ENCODE measurements at places on chromosomes 2 and 18.

- no peak for DNase-seq
Observed at GRCh38 chr2:42492691-42493467, 903 bp downstream of the KCNG3 start.

DNA sequence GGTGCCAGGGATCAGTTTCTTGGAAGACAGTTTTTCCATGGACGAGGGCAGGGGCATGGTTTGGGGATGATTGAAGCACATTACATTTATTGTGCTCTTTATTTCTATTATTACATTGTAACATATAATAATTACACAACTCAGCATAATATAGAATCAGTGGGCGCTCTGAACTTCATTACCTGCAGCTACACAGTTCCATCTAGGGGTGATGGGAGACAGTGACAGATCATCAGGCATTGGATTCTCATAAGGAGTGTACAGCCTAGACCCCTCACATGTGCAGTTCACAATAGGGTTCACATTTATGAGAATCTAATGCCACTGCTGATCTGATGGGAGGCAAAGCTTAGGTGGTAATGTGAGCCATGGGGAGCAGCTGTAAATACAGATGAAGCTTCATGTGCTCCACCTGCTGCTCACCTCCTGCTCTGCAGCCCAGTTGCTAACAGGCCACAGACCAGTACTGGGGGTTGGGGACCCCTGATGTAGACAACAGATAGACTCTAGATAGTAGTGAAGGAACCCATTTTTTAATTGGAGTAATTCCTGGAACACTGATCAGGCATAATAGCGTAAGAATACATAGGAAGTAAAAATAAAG, 41.5 kb upstream of the MC4R start:
- no peak for DNase-seq

DNA sequence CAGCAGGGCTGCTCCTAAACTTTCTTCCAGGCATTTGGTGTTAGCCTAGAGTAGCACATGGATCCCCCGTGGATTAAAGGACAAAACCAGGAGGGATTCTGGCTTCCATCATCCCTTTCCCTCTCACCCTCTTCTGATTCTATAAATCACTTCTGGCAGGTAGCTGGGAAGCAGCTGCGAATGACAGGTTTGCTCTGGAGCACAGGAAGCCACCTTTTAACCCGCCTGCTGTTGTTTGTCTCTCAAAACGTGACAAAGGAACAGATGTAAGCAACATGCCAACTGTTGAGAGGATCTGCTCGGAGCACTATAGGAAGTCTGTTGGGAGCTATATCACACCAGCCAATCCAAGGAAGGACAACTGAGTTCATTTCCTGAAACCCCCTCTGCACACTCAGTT, 101.9 kb downstream of the ACTR2 start:
- DNase-seq = no peak

DNA sequence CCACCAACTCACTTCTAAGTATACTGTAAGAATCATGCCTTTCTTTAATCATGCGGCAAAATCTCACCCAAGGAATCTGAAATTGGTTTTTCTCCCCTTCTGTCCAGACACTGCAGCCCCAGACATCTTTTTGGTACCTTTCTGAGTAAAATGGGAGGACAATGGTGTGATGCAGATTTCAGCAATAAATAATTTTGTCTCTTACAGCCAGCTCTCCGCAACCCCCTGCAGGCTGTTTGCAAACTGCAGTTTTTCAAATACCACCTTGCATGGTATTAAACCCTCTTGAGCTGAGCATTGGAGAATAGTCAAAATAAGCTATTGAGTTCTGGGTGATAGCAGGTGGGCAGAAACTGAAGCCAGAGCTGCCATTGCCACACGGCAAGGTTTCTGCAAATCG, 32.2 kb downstream of the GPR39 start:
- no peak for DNase-seq

DNA sequence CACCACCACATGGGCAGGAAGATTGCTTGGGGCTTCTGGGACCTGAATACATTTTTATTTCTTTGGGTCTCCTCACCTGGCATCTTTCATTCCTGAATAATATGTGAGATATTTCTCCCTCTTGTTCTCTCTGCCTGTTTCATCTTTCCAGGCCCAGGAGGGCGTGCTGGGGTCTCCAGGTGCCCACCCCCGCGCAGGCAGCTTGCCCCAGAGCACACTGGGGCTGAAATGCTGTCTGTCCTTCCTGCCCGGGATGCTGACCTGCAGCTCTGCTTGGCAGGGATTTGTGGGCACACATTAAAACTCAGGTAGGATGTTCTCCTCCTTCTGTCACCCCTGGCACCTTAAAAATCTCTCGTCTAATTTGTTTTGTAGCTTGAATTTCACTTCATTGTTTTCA, 39.7 kb upstream of the TEX51 start:
- no peak for DNase-seq

DNA sequence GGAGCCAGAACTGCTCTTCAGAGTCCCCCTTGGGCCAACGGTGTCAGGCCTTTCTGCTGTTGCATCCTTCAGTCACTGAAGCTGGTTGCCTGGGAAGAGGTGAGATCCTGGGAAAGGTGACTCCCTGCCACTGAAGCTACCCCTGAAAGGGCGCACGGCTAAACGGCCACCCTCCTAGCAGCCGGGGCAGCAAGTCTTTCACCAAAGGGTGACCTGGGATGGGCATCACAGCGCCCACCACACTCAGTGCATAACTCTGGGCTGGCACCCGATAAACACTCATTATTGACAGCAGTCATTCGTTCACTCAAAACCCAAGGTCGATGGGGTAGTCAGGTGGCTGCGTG, 26.5 kb upstream of the FOSL2 start:
- no peak for DNase-seq

- no peak for DNase-seq
Observed at GRCh38 chr2:212979799-212980198, 171.6 kb downstream of the IKZF2 start.

DNA sequence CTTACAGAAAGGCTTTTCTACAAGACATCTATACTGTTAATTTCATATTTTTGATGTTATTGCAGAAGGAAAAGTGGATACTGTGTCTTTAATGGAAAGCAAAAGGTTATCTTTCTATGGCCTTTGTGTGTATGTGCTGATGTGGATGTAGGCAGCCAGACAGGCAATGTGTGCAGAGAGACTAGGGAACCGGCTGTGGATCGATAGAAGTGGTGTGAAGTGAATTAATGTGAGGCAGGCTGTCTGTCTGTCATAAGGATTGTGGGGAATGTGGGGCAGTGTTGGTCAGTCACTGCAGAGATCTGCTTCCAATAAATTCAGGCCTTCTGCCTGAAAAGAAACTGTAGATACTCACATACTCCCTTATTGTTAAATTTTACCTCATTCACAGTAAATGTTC, 156.7 kb downstream of the WDR7 start:
- no peak for DNase-seq

DNA sequence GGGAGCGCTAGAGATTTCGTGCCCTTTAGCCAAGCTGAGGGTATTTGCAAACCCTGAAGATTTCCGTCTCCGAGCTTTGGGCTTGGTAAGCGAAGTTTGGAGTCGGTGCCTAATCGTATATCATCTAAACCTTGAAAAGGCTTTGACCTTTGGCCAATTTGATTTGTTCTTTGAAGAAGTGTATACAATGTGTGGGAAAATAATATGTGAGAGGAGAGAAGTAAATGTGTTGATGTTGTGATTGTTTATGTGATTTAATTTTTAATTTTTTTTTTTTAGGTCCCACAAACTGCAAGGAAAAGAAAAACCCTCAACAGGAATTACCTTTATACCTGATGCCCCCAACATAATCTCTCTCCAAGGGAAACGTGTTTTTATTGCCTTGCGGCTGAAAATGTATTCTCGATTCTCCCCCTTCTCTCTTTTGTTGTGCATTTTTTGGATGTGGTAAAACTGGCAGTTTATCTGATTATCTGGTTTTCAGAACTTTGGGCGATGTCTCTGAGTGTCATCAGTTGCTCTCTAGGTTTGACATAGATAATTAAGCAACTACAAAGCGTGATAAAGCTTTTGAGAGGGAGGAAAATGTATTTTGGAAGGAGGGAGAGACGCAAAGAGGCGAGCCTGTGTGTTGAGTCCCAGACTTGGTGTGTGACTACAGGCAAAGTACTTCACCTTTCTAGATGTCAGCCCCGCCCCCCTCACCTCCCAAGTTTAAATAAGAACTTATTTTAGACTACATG, 912 bp upstream of the FBXO11 start:
- no peak for DNase-seq

DNA sequence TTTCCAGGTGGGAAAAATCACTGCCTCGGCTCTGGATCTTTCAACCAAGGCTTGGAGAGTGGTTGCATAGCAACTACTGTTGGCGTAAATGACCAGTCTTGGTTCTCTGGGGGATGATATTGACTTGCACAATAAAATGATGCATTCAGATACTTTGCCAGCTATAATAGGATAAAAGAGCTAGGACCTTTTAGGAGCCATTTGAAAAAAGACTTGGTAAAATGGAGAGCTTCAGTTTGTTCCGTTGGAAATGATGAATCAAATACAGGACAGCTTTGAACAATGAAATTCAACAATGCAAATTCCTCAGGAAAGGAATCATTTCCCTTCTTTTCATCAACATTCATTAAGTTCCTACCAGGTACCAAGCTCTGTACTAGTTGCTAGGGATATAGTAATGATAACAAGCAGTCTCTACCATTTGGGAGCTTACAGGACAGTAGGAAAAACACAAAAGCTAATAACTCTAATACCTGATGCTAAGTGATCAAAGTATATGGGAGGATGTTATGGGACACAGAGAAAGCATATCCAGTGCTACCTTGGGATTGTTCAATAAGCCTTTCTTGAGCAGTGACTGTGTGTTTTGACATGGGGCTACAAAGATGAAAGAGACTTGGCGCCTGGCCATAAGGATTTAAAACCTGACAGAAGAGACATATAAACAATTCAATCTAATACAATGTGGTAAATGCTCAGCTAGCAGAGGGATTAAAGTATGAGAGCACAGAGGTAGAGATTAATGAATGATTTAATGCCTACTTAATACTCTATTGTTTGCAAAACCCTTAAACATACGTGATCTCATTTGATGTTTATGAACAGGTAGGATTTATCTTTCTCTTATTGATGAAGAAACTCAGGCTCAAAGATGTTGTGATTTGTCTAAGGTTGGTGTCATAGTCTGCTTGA, 110.7 kb downstream of the QPCT start:
- no peak for DNase-seq

- no peak for DNase-seq
Observed at GRCh38 chr2:16568998-16569784, 96.4 kb downstream of the CYRIA start.

DNA sequence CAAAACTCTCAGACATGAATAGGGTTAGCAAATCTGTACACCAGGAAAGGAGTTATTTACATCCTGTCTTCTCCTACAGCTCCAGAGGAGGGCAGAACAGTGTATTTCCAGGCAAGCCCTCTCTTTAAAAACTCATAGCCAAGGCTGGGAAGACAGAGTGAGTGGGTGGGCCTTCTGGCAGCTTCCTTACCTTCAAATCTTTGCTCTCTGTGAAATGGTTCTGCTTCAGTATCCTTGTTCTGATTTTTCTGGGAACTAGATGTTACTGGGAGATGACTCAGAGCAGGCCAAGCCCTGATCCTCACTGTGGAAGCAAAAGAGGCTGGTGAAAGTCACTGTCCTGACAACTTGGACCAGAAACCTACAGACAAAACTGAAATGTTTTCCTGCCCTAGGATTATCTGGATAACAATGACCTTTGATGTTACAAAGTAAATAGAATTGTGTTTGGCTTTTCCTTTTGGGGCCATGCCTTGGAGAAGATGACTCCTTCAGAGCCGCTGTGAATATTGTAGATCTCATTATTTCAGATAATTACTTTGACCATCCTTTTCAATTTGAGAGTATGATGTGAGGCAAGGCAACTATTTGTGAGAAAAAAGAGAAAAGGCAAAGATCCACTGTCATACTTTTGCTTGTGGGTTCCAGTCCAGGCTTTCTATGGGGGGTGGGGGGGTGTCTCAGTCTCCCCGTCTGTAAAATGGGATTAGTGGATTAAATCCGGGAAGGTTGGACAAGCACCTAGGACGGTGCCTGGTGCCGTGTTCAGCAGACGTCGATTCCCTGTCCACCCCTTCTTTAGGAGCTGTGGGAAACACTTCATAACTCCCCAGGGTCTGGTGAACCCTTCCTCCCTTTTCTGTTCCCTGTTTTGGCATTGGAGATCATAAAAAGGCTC, 644 bp upstream of the QPCT start:
- no peak for DNase-seq

GRCh38 chr2:28339516-28340175, 53.0 kb upstream of the FOSL2 start:
- DNase-seq = no peak

DNA sequence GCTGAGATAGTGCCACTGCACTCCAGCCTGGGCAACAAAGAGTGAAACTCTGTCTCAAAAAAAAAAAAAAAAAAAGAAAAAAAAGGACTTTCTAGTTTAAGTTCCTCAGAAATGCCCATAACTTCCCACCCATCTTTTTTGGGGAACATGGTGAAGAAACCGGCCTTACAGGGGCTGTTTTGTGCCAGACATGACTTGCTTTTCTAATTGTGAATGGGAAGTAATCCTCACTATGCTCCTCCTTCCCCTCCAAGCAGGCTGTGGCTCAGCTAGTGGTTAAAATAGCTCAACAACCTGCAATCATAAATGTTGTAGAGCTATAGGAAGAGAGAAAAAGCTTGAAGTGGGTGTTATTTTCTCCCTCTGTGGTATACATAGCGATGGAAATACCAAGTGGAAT, 34.1 kb upstream of the OLA1 start:
- DNase-seq = no peak

GRCh38 chr2:83661711-83662110, 797.4 kb downstream of the SUCLG1 start:
- DNase-seq = no peak

DNA sequence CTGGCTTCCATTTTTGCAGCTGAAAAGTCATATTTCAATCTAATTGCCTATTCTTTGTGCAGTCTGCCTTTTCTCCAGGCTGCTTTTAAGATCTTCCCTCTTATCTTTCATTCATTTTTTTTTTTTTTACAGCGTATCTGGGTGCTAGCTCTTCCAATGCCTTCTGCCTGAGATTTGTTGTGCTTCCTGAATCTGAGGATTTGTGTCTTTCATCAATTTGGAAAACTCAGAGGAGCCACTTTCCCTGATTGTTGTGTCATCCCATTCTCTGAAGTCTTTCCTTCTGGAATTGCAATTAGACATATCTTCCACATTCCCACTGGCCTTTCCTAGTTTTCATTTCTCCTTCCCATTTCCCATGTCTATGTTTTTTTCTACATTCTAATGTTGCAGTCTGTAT, 21.9 kb upstream of the ACKR3 start:
- no peak for DNase-seq

DNA sequence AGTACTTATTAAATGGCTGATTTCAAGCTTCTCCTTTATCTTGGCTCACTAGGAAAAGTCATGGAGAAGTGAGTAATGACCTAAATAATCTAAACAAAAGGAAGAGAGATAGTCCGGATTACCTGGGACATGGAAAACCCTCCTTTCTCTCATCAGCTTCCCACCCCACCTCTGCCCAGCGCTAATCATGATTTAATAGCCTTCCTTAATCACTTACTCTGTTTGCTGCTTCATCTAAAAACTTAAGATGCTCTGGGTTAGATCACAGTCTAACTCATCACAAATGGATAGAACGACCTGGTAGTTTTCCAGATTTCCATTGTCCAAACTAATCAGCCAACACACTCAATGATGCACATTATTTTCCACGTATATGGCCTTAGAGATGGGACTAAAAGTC, 87.8 kb upstream of the THOC1 start:
- DNase-seq = no peak

Data from GM13977 (cell line).